Natural killer cell (primary cell): ENCODE measurements at places on chromosomes 2 and 18. TPM values are rescaled to one million over a fixed set of nuclear protein-coding genes. Genes with fewer than 3 reads are reported as not detected.

The TMEM163 gene
- total RNA-seq: 6.8 TPM

The LIMS3 gene
- total RNA-seq: 0.31 TPM

The MROH2A gene
- total RNA-seq: not detected

The AOX1 gene
- total RNA-seq: not detected

The POTEF gene
- total RNA-seq: not detected

The RBM44 gene
- 1.8 TPM for total RNA-seq

The C2orf42 gene
- 25.7 TPM for total RNA-seq

The IGFBP2 gene
- total RNA-seq: not detected

The NFU1 gene
- total RNA-seq: 23.6 TPM

The CYTIP gene
- total RNA-seq: 276 TPM

The GPR45 gene
- total RNA-seq: not detected

The MFF gene
- total RNA-seq: 59.8 TPM

The LIPT1 gene
- total RNA-seq: 12.0 TPM

The HMSD gene
- total RNA-seq: not detected

The HOXD12 gene
- total RNA-seq: not detected

The CCDC85A gene
- total RNA-seq: not detected

The SULT1C4 gene
- total RNA-seq: not detected

The ABCG8 gene
- not detected for total RNA-seq

The IL1RN gene
- 0.91 TPM for total RNA-seq

The IL1F10 gene
- not detected for total RNA-seq

The KCNG2 gene
- total RNA-seq: not detected

The RESP18 gene
- not detected for total RNA-seq

The PSD4 gene
- 347 TPM for total RNA-seq

The MCFD2 gene
- 34.8 TPM for total RNA-seq

The ITM2C gene
- 36.3 TPM for total RNA-seq

The NAT8 gene
- total RNA-seq: not detected

The WNT10A gene
- 2.9 TPM for total RNA-seq

The OTOS gene
- total RNA-seq: not detected

The EVX2 gene
- not detected for total RNA-seq

The FAP gene
- not detected for total RNA-seq

The CEP192 gene
- total RNA-seq: 41.3 TPM

The CFAP53 gene
- total RNA-seq: 0.24 TPM

The HEATR5B gene
- 39.9 TPM for total RNA-seq

The LAMA1 gene
- not detected for total RNA-seq

The GCFC2 gene
- total RNA-seq: 13.5 TPM

The TMBIM1 gene
- 84.9 TPM for total RNA-seq

The ANKRD39 gene
- total RNA-seq: 22.3 TPM

The FHL2 gene
- 0.84 TPM for total RNA-seq

The CCBE1 gene
- total RNA-seq: not detected

The DQX1 gene
- total RNA-seq: not detected

The FOXD4L1 gene
- total RNA-seq: not detected

The CKAP2L gene
- total RNA-seq: 3.4 TPM

The MAP3K19 gene
- not detected for total RNA-seq
